A549 treated with AZD2906 at 1 μM for 4 hours (cell line): ENCODE measurements at places on chromosomes 11 and 22. TPM values are rescaled to one million over a fixed set of nuclear protein-coding genes. Genes with fewer than 3 reads are reported as not detected.

Gene CRYBA4
- not detected in 5 replicates for total RNA-seq

Gene PTGDR2
- total RNA-seq: 0.06 to 0.09 TPM (median 0.07 TPM) in 4 of 5 replicates, not detected in the other

Gene OR2D2
- not detected in 5 replicates for total RNA-seq

Gene SCT
- not detected in 5 replicates for total RNA-seq

Gene OR52E8
- total RNA-seq: not detected in 5 replicates

Gene FADD
- 56.7 to 71.4 TPM (median 69.3 TPM) in 5 replicates for total RNA-seq

Gene FAM111B
- 6.1 to 8.4 TPM (median 6.4 TPM) in 5 replicates for total RNA-seq

Gene BBOX1
- not detected in 5 replicates for total RNA-seq

Gene FUT4
- total RNA-seq: 2.5 to 3.1 TPM (median 2.9 TPM) in 5 replicates
